ENCODE measurements at places on chromosomes 1 and 21. TPM values are rescaled to one million over a fixed set of nuclear protein-coding genes. Genes with fewer than 3 reads are reported as not detected.

GRCh38 chr1:186819563-186819962, 9.2 kb upstream of the PLA2G4A start:
- H3K4me3 ChIP-seq: no peak overlapping the region
- H3K27ac ChIP-seq: peak overlapping the region; percentile 7
- DNase-seq: no peak
- H3K27me3 ChIP-seq: peaks cover 2% of the 10 kb centered on the region
- no peaks in the 10 kb centered on the region for H3K4me1 ChIP-seq

DNA sequence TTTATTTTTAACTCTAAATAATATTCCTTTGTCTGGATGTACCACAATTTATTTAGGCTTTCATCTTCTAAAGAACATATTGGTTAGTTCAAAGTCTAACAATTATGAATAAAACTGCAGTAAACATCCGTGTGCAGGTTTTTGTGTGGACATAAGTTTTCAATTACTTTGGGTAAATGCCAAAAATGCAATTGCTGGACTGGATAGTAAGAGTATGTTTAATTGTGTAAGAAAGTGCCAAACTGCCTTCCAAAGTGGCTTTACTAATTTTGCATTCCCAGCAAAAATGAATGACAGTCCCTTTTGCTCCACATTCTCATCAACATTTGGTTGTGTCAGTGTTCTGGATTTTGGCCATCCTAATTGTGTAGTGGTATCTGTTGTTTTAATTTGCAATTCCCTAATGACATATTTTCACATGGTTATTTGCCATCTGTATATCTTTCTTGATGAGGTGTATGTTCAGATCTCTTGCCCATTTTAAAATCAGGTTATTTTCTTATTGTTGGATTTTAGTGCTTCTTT, 113.8 kb downstream of the DPYD start:
- H3K27me3 ChIP-seq: no peaks in the 10 kb centered on the region
- no peak overlapping the region for H3K27ac ChIP-seq
- H3K4me3 ChIP-seq: no peak overlapping the region
- no peak for DNase-seq
- peaks cover 31% of the 10 kb centered on the region for H3K36me3 ChIP-seq

DISC1 gene
- 2.5 TPM for total RNA-seq

NR0B2 gene
- total RNA-seq: not detected

- no peak for DNase-seq
- no peaks in the 10 kb centered on the region for H3K27me3 ChIP-seq
- no peaks in the 10 kb centered on the region for H3K36me3 ChIP-seq
- no peaks in the 10 kb centered on the region for H3K4me1 ChIP-seq
- H3K27ac ChIP-seq: no peak overlapping the region
These were observed 34.5 kb upstream of the TRABD2B start for GRCh38 chr1:48031676-48032075.

LYPD8 gene
- 0.27 TPM for total RNA-seq

DNA sequence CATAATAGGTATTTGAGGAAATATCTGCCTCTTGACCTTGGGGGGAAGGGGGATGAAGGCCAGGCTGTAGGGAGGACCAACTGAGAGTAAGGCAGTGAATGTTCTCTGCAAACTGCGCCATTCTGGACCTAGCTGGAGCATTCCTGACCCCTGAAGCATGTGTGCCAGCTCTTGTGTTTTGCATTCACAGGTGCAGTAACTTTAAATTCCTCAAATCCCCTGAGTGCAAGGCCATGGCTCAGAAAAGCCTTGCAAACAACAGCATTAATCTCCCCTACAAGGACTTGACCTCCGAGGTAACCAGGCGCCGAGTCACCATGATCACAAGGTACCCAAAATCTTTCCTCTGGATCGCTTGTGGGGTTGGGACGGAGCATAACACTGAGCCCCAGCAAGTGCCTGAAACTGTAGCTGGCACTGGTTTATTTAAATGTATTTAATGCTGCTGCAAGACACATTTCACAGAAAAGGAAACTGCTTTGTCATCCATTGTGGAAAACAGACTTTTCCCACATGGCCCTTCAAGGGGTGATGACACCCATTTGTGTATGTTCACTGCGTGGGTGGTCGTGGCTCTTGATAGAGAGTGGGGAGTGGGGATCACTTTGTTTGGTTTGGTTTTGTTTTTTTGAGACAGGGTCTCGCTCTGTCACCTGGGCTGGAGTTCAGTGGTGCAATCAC, 1.7 kb downstream of the MYOCOS start:
- no peak overlapping the region for H3K27ac ChIP-seq
- H3K36me3 ChIP-seq: no peaks in the 10 kb centered on the region
- H3K27me3 ChIP-seq: peaks cover 12% of the 10 kb centered on the region
- H3K4me3 ChIP-seq: no peak overlapping the region
- H3K4me1 ChIP-seq: no peaks in the 10 kb centered on the region
